Activated CD4-positive, alpha-beta T cell treated with anti-CD3 and anti-CD28 coated beads, Interleukin-2, amount 50 U/mL, for 1 hour (primary cell): ENCODE measurements at places on chromosomes 5 and 9.

- DNase-seq = no peak
Observed at GRCh38 chr5:14175381-14175780, 32.2 kb downstream of the TRIO start.

GRCh38 chr9:98127226-98127625 lies 8.2 kb upstream of the TRIM14 start:
- DNase-seq = no peak

- no peak for DNase-seq
Observed at GRCh38 chr5:36442352-36442751, 140.7 kb upstream of the RANBP3L start.

GRCh38 chr5:95842854-95843544 lies 20.5 kb upstream of the GLRX start:
- peak; percentile 47 for DNase-seq

- DNase-seq = no peak
Observed at GRCh38 chr9:134559013-134559412, 82.6 kb upstream of the COL5A1 start.

DNA sequence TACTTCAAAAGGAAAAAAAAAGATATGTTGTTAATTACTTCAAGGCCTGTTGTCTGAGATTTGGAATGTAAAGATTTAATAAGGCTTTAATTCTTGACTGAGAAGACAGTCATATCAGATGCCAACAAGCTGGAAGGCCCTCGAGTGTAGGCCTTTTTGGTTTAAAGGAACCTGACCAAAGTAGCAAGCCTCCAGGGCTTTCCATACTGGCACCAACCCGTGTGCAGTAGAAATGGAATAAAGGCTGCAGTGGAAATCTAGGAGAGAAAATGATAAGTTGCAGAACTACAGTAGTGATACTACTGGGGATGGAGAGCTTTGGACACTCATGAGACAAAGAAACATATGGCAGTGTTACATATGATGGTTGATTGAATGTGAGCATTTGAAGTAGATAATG lies 358.0 kb downstream of the TAF11L14 start:
- DNase-seq = no peak

DNA sequence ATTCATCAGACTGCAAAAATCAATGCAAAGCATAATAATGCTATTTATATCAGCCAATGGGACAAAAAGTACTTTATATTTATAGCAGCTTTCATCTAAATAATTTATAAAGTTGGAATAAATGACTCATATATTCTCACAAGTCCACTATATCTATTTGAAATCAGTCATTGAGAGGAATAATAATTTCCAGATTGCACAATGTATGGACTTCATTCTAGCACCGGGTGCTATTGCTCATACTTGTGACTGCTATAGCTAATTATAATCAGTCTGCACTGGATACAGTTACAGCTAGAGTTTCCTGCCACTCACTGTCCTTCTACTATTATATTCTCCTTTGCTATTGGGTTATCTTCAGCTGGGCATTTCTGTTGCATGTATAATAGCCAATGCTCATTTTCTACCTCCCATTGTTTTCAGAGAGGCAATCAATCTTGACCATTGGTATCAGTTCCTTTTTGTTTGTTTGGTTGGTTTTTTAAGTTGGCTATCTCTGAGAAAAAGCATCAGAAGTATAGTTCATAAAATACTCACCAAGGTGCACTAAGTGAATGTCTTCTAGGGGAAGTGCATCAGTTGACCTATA lies 1.9 kb downstream of the CDH18 start:
- no peak for DNase-seq

DNA sequence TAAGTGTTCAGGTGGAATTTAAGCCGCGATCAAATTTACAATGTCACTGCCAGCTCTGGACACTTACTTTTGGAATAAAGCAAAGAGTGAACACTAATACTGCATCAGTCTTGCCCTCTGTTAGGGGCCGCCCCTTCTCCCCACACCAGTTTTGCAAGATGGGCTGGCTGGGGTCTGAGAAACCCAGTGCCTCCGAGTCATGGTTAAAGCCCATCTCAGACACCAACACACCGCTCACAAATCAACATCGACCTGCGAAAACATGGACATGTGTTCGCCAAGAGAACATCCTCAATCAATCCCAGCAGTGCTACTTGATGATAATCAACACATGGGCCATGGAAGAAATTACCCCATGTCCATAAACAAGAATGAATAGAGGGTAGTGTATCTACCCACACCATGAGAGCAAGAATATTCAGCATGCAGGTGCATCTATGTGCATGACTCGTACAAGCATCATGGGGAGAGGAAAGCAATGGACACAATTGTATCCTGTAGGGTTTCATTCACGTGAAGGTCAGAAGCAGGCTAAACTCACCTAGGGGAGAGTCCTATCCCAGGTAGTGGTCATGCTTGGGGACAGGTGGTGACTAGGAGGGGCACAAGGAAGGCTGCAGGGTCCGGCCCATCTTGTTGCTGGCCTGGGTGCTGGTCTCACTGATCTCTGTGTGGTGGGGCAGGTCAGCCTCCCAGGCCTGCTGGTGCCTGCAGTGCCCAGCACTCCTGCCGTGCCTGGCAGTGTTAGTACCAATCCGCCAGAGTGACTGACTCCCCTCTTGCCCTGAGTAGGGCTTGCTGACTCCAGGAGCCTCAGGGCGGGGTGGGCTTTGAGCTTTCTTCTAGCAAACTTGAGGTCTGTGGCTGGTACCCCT lies 5.0 kb downstream of the S1PR3 start:
- no peak for DNase-seq

GRCh38 chr9:115717711-115718173 lies 435.8 kb upstream of the PAPPA start:
- DNase-seq = no peak

- DNase-seq = no peak
Observed at GRCh38 chr5:93677359-93677891, 64.0 kb downstream of the POU5F2 start.

- DNase-seq = no peak
Observed at GRCh38 chr9:128298535-128299482, 22.7 kb downstream of the SWI5 start.

- DNase-seq = no peak
Observed at GRCh38 chr5:98993512-98993911, 64.7 kb upstream of the CHD1 start.

GRCh38 chr9:27659001-27659400 lies 85.7 kb upstream of the C9orf72 start:
- DNase-seq = no peak

GRCh38 chr5:153983885-153984284 lies 54.8 kb downstream of the FAM114A2 start:
- DNase-seq = no peak

DNA sequence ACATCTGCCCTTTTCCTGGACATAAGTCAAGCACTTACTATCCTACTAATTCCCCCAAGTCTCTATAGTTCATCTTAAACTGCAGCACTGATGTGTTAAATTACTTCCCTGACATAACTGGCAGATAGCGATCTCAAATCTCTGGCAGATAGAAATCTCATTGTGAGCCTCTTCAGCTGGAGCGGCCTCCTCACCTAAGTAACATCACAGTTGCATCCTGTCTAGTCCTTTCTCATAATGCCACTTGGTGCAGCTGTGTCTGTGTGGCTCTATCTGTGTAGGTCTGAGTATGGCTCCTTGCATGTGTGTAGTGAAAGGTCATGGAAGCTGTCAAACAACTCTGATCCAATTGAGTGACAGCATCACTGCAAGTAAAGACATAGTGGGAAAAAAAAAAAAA lies 53.6 kb upstream of the FST start:
- DNase-seq = no peak

GRCh38 chr5:72818866-72819534 lies 2.5 kb downstream of the TNPO1 start:
- DNase-seq = peak; percentile 55

GRCh38 chr5:116475338-116475737 lies 99.3 kb downstream of the SEMA6A start:
- DNase-seq = no peak

- DNase-seq = no peak
Observed at GRCh38 chr5:53025487-53025886, 36.3 kb downstream of the ITGA2 start.

DNA sequence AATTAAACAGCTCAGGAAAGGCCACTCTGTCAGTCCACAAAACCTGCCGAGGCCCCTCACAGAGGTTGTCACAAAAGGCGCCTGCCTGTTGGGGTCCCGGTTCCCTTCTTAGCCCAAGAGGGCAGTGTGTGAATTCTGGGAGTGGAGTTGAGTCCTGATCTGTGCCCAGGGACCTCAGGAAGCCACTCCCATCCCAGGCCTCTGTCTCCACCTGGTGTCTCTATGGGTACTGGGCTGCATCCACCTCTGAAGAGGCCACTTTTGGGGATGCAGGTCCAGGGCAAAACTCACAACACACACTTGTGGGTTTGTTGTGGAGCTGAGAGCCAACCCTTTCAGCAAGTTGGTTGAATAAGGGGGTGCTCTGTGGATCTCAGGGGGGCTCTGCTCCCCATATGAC lies 74.3 kb upstream of the STXBP1 start:
- no peak for DNase-seq

DNA sequence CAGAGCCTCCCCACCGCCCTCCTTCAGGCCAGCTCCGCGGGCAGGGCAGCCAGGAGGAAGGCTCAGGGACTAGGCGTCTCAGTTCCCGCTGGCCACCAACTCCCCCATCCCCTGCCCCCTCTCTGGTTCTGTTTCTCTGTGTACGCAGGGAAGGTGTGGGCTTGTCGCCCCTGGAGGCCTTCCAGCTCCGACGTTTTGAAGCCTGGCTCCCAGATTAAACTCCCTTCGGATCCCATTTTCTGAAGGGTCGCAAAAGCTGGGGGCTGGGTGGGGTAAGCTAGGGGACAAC lies 346 bp downstream of the ATOX1 start:
- DNase-seq = no peak

DNA sequence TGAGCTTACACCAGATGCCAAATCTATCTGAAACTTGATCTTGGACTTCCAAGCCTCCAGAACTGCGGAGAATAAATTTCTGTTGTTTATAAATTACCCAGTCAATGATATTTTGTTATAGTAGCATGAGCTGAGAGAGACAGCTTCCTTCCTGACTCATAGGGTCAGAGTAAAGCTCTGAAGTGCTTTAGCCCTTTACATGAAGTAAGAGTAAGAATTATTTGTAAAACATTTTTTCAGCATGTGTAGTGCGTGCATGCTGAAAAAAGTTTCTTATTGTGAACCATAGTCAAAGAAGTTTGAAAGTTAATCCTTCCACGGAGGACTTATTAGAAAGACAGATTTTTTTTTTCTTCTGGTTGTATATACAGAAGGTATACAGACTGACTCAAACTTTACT lies 172.4 kb downstream of the DMRT2 start:
- DNase-seq = no peak

- DNase-seq = peak; percentile 30
Observed at GRCh38 chr5:59367791-59368394, 525.6 kb downstream of the PDE4D start.

DNA sequence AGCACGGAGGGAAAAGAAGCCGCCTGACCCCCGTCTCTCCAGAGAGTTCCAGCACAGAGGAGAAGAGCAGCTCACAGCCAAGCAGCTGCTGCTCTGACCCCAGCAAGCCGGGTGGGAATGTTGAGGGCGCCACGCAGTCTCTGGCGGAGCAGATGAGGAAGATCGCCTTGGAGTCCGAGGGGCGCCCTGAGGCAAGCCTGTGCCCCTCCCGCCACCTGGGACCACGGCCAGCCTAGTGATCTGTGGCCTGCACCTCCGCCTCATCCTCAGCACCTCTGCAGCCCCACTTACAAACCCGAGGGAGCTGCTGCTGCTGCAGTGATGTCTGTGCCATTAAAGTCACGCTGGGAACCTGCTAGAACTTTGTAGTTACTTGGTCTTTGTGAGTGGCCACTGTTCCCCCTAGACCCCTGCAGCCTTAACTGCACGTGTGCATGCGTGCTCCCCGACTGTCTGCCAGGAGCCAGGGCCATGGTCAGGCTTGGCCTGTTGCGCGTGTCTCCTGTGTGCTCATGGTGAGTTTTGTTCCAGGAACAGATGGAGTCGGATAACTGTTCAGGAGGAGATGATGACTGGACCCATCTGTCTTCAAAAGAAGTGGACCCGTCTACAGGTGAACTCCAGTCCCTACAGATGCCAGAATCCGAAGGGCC lies 12.5 kb downstream of the SQSTM1 start:
- DNase-seq = no peak

DNA sequence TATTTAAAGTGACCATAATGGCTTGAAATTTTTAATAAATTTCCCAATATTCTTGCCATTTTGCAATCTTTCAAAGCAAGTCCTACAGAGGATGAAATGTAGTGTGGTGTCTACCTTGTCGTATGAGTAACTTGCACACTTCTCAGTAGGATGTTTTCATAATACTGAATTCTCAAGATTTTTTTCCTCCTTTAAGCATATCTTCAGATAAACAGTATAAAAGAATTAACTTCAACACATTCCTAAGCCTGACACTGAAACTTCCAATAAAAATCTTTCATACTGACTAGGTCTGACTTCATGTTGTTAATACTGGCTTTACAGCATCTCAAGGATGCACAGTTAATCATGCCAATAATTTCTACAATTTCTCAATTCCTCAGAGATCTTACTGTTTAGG lies 62.0 kb downstream of the DROSHA start:
- DNase-seq = no peak
